ENCODE measurements at places on chromosomes 12 and 14.

DNA sequence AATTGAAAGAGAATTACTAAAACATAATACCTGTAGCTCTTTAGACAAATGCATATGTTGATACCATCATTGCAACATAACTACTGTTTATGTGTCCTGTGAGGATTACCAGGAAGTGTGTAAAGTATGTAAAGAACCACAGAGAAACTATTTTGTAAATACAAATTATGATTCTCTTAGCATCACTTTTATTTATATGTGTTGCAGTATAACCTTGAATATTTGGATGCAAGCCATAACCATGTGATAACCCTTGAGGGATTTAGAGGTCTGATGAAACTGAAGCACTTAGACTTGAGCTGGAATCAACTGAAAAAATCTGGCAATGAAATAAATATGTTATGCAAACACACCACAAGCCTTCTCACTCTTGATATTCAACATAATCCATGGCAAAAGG lies 77.5 kb downstream of the LRRC9 start:
- peak; percentile 2 for DNase-seq

GRCh38 chr12:46360908-46361666 lies 11.5 kb downstream of the SLC38A2 start:
- DNase-seq, result no peak

GRCh38 chr12:127830065-127830460 lies 436.9 kb upstream of the TMEM132C start:
- DNase-seq, result no peak

DNA sequence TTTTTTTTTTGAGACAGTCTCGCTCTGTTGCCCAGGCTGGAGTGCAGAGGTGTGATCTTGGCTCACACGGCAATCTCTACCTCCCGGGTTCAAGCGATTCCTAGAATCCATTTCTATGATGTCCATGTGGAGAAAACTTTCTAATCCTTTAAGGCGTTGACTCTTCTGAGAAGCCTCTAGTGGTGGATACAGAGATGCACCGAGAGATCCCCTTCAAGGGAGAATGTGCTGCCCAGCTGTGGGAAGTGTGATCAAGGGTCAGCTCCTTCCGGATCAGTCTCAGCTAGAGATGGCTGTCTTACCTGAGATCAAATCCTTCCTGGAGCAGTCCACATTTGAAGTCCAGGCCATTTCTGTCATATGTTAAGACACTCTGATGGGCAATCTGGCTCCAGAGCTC lies 92.7 kb upstream of the HECTD1 start:
- peak; percentile 11 for DNase-seq

- DNase-seq, result no peak
Observed at GRCh38 chr12:112176321-112177010, 51.1 kb downstream of the TRAFD1 start.

GRCh38 chr12:105378911-105379310 lies 48.4 kb downstream of the C12orf75 start:
- no peak for DNase-seq

GRCh38 chr12:96571101-96571862 lies 81.9 kb downstream of the CFAP54 start:
- DNase-seq, result no peak

DNA sequence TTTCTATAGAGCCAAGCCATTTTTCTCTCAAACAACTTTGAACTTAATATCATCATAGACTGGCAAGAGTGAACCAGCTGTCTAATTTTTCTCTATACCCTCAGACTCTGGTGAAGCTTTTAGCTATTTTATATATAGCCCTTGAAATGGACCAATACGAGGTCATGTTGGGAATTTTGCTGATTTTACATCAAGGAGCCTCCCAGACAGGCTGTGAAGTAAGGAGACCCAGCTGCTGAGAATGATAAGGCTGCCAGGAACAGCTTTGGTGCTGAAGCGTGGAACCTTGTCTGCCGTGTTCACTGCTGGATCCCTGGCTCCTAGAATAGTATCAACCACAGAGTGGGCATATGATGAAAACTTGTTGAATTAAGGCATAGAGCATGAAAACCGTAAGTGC lies 326.2 kb upstream of the NAV3 start:
- DNase-seq, result no peak

GRCh38 chr14:71478542-71478941 lies 453.7 kb upstream of the RGS6 start:
- DNase-seq, result peak; percentile 66

DNA sequence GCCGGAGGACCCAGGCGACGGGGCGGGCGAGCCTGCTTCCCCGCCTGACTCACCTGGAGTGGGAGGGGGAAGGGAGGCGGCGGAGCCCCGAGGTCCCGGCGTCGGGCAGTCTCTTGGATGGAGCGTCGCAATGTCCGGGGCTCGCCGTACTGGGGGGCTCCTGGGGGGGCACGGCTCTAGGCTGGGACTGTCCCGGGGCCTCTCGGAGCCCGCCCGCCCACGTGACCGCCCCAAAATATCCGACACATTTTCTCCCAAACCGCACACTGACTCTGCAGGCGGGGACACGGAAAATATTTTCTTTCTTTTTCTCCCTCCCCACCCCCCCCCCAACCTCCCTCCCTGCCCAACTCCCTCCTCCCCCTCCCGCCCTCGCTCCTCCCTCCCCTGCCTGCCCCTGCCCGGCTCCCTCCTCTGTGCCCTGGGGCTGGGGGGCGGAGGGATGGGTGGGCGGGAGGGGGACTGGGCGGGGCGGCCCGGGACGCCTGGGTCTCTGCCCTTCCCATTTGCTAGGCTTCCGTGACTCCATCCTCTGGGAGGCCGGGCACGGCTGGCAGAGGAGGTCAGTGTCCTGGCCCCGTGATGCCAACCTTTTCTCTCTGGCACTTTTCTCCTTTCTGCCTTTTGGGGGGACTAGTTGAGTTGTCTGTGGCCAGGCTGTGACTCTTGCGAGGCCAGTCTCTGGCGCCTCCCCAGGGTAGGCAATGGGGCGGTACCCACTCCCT lies at the start of gene RARG:
Gene RARG, minus strand, starts transcription at position 289 of the 725 bp plus-strand sequence. CDS start 4,664 bp downstream, outside the sequence.
- DNase-seq, result peak; percentile 72

DNA sequence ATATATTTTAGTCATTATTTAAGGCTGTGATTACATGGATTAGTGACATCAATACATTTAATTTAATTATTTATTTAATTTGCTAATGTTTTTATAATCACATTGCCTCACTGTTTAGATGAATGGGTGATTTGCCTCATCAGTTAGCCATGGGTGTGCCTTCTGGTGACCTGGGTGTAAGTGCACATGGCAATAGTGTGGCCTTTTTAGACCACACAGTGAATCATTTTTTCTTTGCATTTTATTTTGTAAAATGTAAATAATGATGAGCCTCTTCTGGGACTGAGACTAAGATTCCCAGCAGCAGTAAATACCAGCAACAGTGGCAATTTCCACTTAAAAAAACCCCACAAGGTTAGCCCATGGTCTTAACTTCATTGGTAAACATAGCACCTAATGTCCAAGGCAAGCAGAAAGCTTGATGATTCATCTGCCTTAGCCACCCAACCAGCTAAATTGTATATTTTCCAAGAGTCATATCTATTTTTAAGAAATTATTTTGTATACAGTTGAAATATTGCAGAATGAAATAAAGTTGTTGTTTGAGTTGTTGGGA lies 235.9 kb upstream of the NOVA1 start:
- DNase-seq, result no peak

DNA sequence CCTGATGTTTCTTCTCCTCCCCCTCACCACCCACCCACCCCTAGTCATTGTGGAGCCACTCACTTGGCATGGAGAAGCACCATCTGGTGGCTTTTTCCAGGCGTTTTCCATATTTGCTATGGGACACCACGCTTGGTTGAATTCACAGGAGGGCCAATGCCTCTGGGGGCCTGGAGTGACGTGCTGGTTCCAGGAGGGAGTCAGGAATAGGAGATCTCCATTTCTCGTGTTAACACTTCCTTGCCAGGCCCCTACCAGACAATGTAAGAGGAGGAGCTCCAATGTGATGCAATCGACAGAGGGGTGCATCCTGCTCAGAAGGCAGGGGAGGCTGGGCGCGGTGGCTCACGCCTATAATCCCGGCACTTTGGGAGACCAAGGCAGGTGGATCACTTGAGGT lies 21.6 kb upstream of the TESC start:
- no peak for DNase-seq
